ENCODE measurements at places on chromosomes 4 and X.

GRCh38 chr4:184444953-184445309, 29.4 kb downstream of the IRF2 start:
- DNase-seq = no peak

DNA sequence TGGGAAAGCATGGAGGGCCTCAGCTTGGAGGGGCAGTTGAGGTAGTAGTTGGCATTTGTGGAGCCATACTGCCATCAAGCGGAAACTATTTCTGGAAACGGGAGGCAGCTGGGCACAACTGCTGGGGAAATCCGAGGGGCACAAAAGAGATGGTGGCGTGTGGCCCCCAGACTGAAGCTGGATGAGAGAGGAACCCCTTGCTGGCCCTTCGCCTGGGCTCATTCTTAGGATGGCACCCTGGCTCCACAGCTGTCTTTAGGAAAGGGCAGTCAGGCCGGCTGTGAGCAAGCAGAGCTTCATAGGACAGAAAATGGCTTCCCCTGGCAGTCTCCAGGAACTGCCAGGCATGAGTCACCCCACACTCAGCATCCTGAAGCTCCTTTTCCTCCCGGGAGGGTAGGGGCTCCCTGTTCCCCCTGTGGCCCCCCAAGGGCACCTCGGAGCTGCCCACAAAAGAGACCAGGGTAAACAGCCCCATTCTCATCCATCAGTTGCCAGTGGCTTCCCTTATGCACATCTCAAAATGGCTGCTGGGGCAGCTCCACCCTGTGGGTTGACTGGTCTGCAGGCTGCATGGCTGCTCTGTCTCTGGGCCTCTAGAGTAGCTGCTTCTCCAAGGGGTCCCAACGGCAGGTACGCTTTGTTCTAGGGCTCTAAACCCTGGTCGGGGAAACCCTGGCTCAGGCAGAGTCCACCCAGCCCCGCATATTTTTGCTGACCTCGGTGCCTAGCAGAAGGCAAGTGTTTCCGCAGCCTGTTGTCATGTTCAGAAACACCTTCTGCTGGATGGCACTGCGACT, 64.7 kb downstream of the NBDY start:
- no peak for DNase-seq

GRCh38 chrX:17323397-17323796, 51.6 kb upstream of the NHS start:
- DNase-seq = no peak

DNA sequence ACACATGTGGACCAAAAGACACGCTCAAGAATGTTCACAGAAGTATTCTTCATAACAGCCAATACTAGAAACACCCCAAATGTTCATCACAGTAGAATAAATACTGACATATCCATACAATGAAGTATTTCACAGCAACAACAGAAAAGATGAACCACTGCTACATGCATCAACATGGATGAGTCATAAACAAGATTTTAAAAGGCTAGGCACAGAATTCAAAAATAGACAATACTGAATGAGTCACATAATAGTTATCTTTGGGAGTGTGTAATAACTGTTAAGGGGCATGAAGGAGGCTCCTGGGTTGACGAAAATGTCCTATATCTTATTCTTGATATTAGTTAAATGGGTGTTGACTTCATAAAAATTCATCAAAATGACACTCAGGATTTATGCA, 43.5 kb downstream of the CLOCK start:
- no peak for DNase-seq

DNA sequence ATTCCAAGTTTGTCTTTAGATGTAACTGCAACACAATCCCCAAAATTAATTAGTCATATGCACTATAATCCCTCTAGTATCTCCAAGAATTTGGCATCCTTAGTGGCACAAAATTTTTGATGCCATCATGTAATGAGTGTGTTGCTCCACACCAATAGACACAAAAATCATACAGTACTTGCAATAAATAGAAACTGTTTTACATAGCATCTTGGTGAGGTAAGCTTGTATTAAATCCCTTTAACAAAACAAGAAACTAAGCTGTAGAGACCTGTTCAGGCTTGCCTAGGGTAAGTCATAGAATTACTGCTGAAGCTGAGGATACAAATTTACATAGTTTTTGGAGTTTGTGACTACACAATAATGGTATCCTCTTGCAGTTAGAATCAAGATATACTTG, 64.5 kb upstream of the PRSS12 start:
- DNase-seq = peak; percentile 28

DNA sequence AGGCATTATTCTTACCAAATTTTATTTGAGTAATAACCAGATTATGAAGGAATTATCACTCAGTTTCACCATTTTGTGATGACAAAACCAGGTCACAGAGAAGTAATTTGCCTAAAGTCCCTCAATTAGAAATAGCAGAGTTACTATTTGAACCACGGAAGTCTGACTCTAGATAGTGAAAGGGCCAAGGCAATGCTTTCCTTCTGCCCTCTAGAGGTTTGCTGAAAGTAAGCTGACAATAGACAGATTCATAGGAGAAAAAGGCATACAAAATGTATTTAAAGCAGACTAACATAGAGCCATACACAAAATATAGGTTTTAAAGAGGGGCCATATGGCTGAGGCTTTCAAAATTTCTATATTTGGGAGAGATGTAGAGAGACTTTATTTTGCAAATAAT, 43.1 kb downstream of the CXXC4 start:
- DNase-seq = no peak

- no peak for DNase-seq
These were observed 227.6 kb downstream of the PRDM5 start for GRCh38 chr4:120694973-120695372.

DNA sequence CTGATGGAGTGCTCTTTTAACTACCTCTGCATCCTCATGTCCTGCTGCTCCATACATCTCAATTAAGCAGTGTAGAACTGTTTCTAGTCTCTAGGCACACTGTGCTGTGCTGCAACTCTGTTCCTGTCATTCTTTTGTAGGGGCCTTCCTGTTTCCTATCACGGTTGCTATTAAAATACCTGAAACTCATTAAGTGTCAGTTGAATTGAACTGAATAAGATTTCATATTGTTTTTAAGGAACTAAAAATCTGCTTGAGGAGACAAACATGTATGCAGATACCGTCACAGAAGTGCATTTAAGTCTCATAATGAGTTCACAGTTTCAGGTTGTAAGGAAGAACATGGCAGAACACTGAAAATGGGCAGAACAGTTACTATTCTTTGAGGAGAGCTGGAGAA, 170.1 kb downstream of the LARP7 start:
- DNase-seq = no peak

DNA sequence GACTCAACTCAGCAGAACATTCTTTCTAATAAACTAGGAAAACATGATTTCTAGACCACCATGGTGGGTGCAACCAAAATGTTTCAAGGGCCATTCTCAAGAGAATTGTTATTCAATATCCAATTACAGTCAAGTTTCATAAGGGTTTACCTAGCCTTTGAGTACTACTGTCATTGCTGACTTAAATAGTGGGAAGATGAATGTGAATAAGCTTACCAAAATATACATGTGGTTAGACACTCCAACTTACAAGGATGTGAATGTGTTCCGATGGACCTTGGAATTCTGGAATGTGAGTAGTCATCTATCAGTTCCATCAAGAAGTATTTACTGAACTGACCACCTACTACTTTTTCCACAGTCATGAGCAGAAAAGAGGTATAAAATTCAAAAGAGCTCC, 16.9 kb downstream of the SH3RF1 start:
- no peak for DNase-seq

GRCh38 chr4:26751004-26751403, 109.6 kb upstream of the STIM2 start:
- no peak for DNase-seq

DNA sequence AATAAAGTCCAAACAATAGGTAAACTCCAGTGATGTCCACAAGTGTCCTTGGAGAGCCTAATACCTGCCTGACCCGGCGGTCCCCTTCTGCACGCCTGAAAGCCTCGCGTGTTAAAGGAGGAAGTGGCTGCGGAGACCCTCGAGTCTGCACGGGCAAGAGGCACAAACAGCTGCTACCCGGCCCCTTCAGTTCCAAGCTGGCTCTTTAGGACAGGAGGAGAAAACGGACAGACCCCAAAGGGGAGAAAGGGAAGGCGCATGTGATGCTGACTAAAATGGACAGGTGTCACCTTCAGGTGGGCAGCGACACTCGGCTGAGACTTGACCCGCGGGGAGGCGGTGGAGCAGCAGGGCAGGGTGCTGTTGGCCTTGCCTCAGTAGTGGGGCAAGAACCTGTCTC, 102.7 kb upstream of the TENM3 start:
- no peak for DNase-seq
